ENCODE measurements at places on chromosomes 7 and 10.

DNA sequence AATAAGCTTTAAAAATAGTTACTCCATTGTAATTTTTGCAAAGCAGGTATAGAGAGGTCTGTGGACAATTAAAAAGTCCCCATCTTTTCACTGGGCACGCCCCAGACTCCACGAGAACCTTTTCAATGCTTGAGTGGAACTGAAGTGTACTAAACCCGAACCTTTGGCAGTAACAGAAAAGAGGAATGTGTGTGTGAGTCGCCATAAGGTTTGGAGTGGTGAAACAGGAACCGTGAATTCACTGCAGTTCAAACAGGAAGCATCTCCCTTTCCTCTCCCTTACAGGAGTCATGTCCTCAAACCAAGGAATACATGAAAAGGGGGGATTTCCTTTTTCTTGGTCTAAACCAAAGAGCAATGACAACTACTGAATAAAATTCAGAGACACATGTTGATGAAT is 23.2 kb downstream of the NDUFB2 start:
- DNase-seq, result no peak

- DNase-seq, result no peak
Observed at GRCh38 chr10:59229441-59229840, 53.0 kb downstream of the PHYHIPL start.

DNA sequence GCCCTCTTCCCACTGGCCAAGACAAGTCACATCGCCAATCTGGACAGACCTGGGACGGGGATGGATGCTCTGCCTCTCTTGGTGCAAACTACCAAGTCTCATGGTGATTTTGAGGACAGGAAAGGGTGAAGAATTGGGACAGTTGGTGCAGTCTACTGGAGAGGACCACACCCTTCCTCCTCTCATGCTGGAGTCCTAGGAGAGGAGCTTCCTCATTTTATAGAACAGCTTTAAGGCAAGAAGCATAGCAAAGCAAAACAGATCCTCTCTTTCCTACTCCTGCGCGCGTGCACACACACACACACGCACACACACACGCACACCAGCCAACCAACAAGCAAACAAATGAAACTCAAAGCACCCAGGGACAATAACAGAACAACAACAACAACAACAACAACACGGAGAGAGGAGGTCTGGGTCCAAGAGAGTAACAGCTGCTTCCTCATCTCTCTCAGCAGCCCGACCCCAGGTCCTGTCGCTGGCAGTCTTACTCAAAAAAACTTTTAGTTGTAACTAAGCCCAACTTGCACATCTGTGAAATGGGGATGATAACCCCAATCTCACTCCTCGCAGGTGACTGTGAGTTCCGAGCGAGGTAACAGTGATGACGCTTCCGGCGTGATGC is 83.4 kb downstream of the TMEM178B start:
- no peak for DNase-seq

- DNase-seq, result no peak
Observed at GRCh38 chr7:157441023-157441399, 104.2 kb downstream of the DNAJB6 start.

DNA sequence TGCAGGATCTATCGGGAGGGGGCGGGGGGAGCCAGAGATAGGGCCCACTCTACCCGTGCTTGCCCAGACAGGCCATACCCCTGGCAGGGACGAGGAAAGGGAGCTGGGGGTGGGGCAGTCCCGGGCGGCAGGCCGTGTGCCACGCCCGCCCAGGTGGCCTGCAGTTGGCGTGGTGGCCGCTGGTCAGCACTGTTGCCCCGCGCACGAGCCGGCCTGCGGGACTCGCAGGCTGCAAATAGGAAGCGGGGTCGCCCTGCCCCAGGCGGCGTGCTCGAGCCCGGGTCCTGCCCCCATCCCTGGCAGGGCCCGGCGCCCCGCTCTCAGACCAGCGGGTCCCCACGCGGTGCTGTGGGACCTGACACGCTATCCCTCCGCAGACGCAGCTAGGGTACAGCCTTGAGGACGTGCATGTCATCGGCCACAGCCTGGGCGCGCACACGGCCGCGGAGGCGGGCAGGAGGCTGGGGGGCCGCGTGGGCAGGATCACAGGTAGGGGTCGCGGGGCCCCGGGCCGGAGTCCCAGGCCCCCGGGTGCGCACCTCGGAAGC is 6.7 kb downstream of the PNLIPRP2 start:
- DNase-seq, result no peak

GRCh38 chr10:77925795-77926565 is 575 bp downstream of the DLG5 start:
- no peak for DNase-seq

GRCh38 chr7:55150709-55151451 is 132.1 kb downstream of the EGFR start:
- no peak for DNase-seq

- no peak for DNase-seq
Observed at GRCh38 chr7:25752967-25753791, 398.8 kb upstream of the NFE2L3 start.

DNA sequence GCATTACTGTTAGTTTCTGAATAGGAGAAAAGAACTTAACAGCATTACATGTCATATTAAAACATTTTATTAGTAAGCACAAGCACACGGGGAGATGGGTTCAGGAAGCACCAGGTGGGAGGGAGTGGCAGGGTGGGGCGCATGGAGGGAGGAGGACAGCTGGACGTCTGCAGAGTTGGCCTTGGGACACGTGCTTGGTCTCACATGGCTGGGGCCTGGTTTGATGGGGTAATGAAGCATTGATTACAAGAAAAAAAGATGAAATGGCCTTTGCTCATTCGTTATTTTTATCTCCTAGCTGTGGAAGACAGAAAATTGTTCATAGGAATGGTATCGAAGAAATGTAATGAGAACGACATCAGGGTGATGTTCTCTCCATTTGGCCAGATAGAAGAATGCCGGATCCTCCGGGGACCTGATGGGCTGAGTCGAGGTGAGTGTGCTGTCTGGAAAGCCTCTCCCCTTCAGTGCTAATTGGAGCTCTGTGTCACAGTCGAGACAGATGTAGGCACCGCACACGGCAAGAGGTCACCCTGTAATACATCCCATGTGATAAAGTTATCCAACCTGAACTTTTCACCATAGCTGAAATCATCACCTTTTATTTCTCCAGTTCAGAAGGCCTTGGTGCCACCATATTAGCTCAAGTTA is 239.9 kb downstream of the CELF2 start:
- DNase-seq, result no peak

DNA sequence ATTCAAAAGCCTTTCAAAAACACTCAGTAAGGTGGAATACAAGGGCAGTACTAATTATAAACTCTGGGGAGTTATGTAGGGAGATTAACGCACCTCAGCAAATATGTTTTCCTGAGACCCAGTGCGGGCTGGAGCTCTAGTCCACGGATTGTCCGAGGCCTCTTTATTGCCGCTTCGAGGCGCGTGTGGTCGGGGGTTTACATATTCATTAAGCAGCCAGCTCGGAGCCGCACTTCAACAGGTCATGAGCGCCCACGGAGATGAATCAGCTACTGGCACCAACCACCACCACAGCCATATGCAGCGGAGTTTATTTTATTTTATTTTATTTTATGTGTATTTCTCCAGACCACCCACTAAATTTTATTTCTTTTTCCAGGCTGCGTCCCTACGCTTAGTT is 195.9 kb upstream of the ADARB2 start:
- no peak for DNase-seq

DNA sequence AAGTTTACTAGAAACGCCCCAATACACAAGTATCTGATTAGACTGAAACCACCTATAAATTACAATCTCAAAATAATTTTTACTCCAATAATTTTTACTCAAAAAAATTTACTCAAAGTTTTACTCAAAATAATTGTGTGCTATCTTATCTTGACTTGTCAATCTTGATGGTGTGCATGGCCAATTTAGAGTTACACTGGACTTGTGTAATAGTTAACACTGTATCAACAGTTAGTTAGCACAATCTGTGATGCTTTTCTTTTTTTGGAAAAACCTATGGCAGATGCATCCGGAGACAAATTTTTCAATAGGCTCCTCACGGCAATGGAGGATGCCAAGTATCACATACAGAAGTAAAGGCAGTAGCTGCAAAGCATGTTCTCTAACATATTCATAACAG is 24.9 kb downstream of the LMOD2 start:
- no peak for DNase-seq

DNA sequence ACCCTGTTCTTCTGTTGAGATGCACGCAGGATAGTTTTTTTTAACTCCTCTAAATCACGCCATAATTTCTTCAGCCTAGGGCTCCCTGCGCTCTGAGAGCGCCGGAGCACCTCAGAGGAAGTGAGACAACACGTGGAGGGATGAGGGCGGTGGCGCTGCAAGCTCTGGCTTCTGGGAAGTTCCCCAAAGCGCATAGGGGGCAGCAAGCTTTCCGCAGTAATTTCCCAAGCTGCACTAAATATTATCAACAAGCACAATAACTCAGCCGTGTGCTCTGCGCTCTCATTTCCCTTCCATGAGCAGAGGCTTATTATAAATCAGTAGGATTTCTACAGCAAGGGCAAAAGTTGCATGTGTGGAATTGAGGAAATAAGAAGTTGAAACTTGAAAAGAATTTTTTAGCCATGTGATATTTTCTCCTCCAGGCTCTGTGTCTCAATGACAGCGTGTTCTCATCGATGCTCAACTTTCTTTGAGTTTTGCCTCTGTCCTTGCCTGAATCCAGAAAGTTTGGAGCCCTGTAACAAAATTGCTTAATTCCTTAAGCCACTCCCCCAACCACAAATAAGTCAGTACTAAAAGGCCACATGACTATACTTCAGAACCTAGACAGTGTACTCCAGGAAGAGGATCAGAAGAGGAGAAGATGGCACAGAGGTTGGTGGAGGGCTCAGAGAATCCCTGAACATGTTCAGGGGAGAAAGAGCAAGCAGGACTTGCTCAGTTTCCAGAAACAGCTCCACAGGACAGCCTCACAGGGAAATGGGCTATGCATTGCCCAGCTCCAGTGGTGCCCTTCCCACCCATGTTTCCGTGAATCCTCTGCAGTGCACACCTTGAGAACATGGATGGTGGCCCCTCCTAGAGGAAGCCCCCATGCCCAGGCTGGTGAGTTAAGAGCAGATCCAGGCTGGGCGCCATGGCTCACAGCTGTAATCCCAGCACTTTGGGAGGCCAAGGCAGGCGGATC is 221.5 kb upstream of the GHITM start:
- DNase-seq, result no peak

- DNase-seq, result no peak
Observed at GRCh38 chr10:68175949-68176348, 56.0 kb downstream of the ATOH7 start.

DNA sequence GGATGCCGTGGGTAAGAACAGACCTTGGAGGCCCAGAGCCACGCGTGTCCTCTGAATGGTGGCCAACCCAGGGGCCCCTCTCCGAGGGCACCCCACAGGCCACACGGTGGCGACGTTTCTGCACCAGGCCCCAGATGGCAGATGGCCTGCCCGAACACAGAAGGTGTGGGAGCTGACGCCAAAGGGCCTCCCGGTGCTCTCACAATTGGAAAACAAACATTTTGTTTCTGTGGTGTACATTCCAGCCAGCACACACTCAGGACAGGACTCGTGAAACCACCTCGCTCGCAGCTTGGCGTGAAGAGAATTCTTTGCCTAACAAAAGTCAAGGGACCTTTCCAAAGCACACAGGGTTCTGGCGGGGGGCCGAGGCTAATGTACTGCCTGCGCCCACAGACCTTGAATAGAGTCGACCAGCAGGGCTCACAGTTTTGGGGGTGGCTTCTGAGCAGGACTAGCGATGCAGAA is 112.1 kb downstream of the FAM53B start:
- DNase-seq, result no peak

GRCh38 chr10:100969187-100970075 is at the start of gene SEMA4G:
Gene SEMA4G, plus strand, starts transcription at chr10:100969504. Its CDS starts 3,409 bp downstream, at chr10:100972913.
- peak; percentile 40 for DNase-seq

DNA sequence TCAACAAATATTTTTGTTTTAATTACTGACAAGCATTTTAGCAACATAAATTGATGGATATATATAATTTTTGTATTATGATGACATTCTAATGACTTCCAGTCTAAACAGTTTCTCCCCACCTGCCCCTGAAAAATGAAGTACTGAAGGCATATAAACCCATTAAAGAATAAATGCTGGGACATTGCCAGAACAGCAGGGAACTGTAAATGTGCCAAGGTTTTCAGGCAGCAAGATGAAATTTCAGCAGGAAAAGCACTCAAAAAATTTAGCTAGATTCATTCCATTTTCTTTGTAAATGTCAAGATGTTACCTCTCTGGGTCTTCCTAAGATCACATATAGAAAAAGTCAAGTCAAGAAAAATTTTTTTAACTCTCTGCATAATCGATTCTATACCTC is 11.0 kb upstream of the TLL2 start:
- no peak for DNase-seq

GRCh38 chr10:82643076-82643475 is 768.1 kb downstream of the NRG3 start:
- DNase-seq, result no peak

GRCh38 chr10:71968553-71969474 is 4.6 kb downstream of the CHST3 start:
- DNase-seq, result no peak

DNA sequence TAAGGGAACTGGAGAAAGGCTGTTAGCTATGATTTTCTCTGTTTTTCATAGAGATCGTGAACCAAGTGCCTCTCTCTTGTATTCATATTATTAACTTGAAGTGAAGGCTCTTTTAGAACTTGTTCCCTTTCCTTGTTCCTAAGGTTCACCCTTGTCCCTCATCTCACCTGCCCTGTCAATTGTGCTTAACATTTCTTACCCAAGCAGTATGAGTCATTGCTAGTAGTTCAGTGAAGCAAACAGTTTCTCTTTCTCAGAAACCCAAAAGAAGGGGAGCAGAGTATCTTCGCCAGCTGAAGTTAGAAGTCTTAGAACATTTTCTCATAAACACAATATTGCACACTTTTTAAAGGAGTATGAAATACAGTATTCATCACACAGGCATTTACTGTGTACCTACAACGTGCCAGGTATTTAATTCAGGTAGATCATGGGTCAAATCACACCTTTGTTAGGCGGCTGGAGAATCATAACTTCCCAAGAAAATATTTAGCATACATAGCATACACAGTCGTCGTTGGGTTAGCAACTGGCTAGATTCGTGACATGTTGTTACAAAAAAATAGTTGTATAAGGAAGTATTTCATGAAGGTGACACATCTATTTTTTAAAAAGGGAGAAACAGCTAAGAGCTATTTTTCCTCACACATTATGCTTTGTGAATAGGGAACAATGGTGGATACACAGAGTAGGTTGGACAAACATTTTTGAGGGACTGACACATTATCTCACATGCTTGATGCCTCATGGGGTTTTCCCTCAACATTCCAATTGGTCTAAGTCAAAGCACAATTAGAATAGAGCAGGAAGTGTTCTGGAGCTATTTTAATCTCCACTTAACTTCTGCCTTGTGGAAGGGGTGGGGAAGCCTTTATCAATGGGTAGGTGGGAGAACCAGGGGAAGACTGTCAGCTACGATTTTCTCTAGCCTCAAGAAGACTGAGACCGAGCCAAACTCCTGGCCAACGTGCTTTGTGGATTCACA is 13.2 kb downstream of the HDAC9 start:
- no peak for DNase-seq

- DNase-seq, result no peak
Observed at GRCh38 chr10:75018251-75018650, 93.2 kb upstream of the SAMD8 start.

- DNase-seq, result no peak
Observed at GRCh38 chr10:60358282-60358681, 31.4 kb downstream of the ANK3 start.

GRCh38 chr10:132464256-132465192 is 67.5 kb downstream of the PWWP2B start:
- no peak for DNase-seq

All from CMK (cell line).